ENCODE measurements at places on chromosomes 7 and 10.

DNA sequence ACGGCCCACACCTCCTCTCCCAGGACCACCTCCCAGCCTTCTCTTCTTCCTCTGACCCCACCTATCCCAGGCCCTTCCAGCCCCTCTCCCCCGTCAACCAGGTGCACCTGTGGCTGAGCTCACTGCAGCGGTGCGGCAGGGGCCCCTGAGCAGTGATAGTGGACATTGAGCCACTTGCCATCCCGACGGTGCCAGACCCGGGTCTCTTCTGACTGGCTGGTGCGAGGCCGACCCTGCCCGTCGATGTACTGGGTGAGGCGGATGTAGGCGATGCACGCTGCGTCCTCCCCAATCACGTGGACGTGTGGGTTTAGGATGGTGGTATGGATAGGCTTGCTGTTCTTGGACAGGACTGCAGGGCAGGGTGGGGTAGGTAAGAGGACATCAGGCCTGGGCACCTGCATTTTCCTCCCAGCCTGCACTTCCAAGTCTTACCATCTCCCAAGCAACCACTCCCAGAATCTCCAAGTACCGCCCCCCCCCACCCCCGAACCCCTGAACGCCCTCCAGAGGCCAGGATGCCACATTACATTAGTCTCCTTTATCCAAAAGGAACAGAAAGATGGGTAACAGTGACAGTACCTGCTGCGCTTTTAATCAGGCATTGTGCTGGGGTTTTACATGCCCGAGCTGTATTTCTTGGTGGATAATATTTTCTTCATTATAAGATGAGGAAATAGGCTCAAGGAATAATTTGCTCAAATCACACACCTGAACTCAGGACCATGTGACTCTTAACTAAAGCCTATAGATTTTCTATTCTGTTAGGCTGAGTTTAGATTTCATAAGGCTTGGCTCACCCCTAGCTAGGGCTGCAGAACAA, 3.7 kb upstream of the NDST2 start:
- DNase-seq = no peak

- no peak for DNase-seq
Observed at GRCh38 chr10:23073527-23073926, 21.9 kb upstream of the MSRB2 start.

GRCh38 chr7:53609185-53609584, 573.8 kb downstream of the POM121L12 start:
- DNase-seq = no peak

- no peak for DNase-seq
Observed at GRCh38 chr10:102564209-102564834, 60.5 kb downstream of the SUFU start.

- DNase-seq = no peak
Observed at GRCh38 chr7:55128693-55129394, 110.0 kb downstream of the EGFR start.

GRCh38 chr10:52488606-52489485, 174.8 kb downstream of the DKK1 start:
- peak; percentile 51 for DNase-seq

- no peak for DNase-seq
Observed at GRCh38 chr10:74213019-74213418, 62.0 kb downstream of the ADK start.

DNA sequence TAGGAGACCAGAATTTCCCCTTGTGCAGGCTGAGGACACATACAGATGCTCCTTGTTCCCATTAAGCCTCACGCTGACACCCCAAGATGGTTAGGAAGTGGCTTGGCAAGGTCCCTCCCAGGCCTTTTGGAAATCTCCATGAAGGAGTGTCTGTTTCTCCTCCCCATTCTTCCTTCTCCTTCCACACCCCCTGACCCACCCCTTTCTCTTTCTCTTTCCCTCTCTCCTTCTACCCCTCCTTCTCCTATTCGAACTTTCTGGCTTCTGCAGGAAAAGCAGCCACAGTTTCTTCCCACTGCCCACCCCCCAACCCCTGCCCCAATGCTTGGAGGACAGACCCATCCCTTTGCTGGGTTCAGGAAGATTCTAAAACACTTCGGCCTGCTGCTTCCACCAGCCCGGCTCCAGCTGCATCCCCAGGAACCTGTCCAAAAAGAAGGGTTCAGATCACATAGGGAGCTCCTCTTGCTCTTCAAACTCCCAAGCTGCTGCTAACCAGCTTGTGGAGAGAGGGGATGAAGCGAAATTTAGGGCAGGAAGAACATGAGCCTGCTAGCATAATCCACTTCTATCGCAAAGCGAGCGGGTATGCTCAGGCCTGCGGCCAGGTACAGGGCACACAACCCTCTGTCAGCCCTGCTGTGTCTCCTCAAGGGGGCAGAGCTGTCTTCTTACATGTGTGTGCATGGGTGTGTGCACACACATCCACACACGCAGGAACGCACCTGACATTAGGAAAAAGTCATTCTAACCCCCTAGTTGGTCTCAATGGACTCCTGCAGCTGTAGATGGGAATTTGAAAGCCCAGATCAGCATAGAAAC, 80.4 kb downstream of the PPP1R3C start:
- no peak for DNase-seq

GRCh38 chr7:84780158-84781124, 406.4 kb downstream of the SEMA3D start:
- no peak for DNase-seq

DNA sequence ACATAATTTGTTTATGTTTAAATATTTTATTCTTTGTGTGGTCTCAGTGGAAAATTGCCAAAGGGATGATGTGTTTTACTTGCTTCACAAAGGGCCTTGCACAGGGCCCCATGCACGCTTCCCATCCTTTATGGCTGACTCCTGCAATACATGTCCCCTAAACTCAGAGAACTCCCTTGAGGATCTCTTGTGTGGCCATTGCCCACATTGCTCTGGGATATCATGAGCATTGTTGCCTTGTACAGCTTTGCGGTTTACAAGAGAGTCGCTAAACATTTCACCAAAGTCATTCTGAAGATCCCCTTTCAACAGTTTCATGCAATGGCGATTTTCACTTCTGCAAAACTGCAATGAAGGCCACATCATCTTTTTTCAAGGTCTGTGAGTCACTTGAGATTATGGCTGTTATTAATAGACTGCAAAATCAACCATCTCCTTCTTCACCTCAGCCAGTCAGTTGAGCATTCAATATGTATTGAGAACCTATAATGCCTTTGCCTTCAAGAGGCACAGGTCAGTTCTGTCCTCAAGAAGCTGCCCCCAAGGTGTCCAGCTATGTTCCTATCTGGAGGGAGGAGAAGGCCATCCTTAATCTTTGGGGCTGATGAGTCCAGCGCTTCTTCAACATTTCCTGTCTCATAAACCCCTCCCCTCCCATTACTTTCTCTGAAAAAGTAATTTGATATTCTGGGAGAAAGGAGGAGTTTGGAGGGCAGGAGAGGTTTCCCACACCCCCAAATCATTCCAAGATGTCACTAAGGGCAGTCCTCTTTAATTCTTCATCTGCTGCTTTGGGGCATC, 108.1 kb downstream of the CCDC71L start:
- no peak for DNase-seq

GRCh38 chr7:141872931-141873330, 31.6 kb upstream of the PRSS37 start:
- DNase-seq = no peak

DNA sequence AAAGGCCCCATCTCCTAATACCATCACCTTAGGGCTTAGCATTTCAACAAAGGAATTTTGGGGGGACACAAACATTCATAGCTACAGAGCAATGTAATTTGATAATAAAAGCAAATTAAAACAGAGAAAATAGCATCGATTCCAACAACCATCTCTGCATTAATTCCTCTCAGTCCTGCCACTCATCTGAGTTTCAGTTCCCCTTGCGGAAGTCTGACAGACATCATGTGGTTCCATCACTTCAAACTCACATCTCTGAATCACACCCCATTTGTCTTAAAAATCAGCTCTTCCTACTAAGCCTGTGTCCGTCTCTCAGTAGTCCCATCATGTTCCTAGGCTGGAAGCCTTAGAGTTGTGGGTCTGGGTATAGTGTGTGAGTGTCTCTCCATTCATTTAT, 3.6 kb downstream of the ADCK2 start:
- DNase-seq = no peak

GRCh38 chr10:10333622-10334021, 684.0 kb upstream of the CELF2 start:
- no peak for DNase-seq

- DNase-seq = no peak
Observed at GRCh38 chr10:106402458-106402857, 762.0 kb downstream of the SORCS1 start.
